ENCODE measurements at places on chromosomes 4 and X.
A peak's percentile ranks its signal among the peaks of the same experiment; 100 is the strongest.

DNA sequence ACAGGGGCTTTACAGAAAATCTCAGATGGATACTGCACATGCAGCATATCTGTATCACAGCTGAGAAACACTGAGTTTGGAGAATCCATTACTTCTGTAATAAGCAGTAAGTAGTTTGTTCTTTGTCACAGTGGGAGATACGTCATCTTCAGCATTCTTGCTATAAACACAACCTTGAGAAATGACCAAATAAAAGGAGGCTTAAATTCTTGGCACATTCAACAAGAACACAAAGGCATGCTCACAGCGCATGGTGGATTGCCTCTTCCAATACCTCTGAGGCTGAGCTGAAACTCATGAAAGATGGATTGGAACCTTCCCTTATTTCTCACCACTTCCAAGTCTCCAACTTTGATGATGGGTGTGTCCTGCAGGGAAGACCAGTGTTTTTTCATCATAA lies 54.5 kb downstream of the ANXA5 start:
- DNase-seq = no peak

DNA sequence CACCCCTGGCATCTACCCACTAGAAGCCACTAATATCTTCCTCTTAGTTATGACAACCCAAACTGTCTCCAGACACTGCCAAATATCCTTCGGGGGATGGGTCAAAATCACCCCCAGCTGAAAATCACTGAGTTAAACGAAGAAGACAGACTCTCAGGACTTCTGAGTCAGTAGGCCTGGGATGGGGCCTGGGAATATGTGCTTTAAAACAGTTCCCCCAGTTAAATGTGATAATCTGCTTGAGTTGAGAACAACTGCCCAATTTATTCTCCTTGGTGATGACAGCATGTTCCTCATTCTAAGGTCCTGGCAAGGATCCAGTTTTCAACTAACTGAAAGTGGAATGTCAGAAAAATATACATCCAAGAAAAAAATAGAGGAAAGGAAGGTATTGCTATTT lies 52.4 kb downstream of the CBLL2 start:
- peak; percentile 59 for DNase-seq

DNA sequence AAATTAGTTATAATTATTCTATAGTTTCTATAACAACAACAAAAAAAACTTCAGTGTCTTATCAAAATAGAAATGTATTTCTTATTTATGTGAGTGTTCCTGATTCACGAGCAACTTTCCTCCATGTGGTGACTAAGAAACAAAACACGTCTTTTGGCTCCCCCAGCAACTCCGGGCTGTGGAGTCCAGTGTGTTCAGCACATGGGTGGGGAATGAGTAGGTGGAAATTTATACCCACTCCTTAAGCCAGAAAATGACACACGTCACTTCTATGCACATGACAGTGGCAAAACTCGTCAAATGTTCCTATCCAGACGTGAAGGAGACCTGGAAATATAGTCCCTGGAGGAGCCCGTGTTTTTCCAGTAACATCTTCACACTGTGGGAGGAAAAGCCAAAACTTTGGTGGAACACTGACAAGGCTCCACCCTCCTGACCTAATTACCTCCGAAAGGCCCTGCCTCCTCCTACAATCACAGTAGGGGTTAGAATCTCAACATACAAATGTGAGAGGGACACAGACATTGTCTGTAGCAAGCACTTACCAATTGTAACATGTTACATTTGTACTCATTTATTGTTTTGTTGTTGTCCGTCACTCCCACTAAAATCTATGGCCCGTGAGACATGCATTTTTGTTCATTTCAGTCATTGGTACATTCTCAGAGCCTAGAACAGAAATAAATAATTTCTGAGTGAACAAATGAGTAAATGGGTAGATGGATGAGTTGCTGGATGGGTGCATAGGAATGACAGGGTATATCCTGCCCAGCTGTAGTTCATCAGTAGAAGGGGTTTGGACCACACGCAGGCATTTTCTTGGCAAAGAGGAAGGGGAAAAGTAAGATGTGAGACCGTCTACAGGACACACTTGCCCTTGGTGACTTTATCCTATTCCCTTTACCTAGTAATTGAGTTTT lies 605.8 kb upstream of the TENM3 start:
- no peak for DNase-seq

DNA sequence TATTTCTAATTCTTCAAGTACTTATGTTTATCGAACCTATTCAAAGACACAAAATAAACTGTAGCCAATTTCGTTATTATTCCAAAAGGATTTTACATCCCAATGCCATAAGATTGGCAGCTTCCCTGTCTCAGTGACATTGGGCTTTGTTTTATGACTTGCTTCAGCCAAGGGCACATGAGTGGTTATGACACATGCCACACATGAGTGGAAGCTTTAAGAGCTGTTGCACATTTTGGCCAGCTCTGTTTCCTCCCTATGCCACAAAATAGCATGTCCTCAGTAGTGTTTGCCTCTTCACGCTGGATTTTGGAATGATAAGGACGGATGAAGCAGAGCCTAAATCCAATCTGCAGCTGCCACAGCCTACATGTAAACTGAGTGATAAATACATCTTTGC lies 21.9 kb downstream of the SEC24D start:
- no peak for DNase-seq

DNA sequence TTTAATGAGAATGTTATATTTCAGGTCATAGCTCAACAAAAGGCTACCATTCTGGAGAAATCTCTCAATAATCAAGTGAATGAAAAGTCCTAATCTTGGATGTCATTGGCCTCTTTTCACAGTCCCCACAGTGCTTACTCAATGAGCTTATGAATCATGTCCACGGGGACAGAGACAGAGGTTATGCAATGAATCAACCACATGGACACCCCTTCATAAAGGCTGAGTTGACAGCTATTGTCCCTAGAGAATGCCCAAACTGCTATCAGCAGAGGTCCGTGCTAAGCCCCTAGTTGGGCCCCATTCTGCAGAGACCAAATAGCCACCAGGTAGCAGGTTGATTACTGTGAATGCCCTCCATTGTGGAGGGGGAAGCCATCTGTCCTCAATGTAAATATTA lies 158.1 kb downstream of the LHFPL1 start:
- DNase-seq = no peak

DNA sequence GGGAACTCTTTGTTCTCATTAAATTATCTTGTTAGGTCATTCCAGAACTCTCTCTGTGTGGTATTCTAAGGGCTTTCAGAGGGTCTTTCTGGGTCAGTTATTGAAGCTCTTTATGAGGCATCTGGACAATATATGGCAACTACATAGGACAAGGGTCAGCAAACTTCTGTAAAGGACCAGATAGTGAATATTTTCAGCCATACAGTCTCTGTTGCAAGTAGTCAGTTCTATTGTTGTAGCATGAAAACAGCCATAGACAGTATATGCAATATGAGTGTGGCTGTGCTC lies 35.1 kb downstream of the HADH start:
- DNase-seq = no peak

DNA sequence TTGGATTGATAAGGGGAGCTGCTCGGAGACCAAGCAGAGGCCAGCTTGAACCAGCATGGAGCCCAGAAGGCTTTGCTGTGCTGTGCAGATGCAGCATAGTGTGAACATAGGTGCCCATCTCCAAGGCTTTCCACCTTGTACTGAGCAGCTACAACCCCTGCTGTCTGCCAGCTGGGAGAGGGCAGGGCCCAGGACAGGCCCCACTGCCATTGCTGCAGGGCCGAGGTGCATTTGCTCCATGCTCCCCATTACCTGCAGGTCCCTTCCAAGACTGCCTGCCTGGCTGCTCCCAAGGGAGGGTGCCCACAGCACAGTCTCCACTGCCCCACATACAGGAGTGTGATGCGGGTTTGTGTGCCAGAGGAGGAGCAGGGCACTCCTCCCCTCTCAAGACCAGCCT lies 1016.0 kb upstream of the INTU start:
- DNase-seq = no peak

DNA sequence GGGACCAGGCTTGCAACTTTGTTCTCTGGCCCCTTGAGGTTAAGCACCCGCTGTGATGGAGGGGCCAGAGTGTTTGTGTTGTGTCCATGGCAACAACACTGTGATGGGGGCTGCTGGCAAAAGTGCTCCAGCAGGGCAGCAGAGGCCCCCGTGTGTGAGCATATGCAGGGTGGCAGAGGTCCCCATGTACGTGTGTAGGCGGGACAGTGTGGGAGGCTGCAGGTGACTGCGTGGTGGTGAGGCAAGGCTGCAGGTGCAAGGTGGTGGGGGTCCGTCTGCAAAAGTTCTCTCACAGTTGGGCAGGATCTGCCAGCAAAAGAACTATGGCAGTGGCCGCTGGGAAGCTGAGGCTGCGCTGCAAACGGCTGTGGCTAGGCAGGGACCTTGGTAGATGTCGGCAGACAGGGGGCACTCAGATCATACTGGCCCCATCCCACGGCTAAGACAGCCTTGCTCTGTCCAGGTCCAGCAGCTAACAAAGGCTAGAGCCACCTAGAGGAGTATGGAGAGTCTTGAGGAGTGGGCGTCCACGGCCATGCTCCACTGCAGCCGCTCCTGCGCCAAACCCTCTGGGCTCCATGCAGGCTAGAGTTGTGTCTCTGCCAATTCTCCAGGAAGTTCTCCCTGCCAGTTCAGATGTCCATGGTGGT lies 46.8 kb upstream of the PASD1 start:
- no peak for DNase-seq

DNA sequence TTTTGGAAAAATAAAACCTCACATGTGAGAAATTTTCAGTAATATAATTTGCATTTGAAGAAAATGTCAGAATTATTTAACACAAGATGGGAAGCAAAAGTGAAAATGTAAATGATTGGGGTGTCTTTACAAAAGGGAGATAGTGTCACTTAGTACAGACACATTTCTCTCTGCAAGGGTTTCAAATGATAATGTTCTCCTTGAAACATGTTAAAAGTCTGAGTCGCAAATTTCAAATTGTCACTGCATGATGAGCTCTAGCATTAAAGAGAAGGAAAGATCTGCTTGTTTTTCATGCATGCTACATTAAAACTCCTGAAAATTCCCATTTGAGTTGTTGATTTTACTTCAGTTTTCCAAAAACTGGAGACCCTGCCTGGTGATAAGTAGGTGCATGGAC lies 122.0 kb upstream of the LDB2 start:
- no peak for DNase-seq

DNA sequence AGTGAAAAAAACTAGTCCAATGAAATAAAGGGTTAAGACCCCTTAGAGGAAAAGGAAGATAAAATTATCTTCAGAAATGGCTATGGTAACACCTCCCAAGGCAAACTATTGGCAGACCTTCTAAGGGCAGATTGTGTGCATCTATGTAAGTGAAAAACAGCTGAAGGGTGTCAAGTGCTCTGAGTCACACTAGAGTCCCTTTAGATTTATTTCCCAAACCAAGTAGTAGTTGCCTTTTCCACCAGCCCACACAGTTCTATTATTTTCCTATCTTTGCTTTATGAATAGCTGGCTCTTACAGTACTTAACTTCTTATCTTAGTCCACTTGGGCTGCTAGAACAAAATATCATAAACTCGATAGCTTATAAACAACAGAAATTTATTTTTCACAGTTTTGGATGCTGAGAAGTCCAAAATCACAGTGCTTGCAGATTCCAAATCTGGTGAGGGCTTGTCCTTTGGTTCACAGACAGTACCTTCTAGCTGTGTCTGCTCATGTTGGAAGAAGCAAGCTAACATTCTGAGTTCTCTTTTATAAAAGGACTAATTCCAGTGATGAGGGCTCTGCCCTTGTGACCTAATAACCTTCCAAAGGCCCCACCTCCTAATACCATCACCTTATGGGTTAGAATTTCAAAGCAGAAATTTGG lies 143.6 kb downstream of the GRID2 start:
- no peak for DNase-seq

GRCh38 chr4:165433529-165433928 lies 54.7 kb downstream of the CPE start:
- no peak for DNase-seq

DNA sequence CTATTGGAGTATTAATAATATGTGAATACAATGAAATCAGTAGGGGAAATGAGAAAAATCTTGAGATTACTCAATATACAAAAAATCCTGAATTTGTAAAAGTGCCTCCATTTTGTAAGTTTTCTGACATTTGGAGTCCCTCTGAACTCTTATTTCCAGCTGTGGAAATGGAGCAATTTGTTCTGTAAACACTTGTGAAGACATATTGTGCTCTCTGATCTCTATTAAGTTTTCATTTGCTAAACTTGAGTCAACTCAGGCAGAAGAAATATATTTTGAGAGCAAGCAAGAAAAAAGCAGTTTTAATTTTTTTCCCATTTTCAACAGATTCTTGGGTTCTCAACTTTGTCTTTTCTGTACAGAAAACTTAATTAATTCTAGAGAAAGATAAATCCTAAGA lies 51.4 kb upstream of the PCDH18 start:
- no peak for DNase-seq

DNA sequence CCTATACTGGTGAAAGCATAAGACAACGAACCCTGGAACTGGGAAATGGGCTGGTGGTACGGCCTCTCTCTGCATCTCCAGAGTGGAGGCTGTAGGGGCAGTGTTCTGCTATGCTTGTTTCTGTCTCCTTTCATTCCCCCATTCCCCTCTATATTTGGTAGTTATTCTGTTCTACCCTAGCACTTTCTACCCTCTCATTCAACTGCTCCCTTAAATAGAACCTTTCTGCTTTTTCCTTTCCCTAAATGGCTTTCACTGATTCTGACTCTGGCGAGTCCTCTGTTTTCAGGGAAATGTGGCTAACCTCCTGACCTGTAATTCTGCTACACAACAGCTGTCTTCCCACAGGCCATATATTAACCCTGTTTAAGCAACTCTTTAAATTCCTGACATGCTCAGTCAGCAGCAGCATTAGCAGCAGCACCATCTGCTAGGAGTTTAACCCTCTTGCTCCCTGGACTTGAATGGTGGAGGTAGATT lies 94.2 kb downstream of the CXCL13 start:
- DNase-seq = peak; percentile 79

DNA sequence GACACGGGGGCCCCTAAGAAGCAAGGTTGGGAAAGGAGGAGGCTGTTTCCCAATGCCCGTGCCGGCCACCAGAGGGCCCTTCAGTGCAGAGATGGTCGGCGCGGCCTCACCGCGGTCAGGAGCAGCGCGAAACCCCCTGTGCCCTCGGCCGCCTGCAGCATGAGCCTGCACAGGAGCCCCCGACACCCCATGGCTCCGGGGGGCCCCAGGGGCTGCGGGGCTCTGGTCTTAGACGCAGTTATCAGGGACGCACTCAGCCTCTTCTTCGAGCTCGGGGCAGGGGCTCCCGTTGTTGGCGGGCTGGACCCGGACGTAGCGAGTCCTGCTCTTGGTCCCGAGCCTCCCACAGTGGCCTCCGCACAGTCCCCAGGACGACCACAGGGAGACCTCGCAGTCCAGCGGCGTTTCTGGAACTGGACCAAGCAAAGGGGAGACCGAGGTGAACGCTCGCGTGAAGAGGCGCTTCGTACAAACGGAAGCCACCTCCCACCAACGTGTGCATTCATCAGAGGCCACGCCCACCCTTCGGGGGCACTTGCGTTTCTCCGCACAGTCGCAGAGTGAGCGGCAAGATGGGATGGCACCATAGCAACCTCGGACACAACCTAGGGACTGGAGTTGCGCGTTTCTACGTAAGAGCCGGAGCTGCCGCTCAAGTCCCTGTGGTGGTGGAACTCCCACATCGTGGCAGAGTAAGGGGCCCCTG lies 5.0 kb downstream of the SPON2 start:
- DNase-seq = no peak
